ENCODE measurements at places on chromosomes 12 and 14.

GRCh38 chr12:132487311-132487741 lies 2.6 kb upstream of the FBRSL1 start:
- DNase-seq = no peak

GRCh38 chr12:53734425-53734824 lies 7.2 kb upstream of the CALCOCO1 start:
- DNase-seq = no peak

DNA sequence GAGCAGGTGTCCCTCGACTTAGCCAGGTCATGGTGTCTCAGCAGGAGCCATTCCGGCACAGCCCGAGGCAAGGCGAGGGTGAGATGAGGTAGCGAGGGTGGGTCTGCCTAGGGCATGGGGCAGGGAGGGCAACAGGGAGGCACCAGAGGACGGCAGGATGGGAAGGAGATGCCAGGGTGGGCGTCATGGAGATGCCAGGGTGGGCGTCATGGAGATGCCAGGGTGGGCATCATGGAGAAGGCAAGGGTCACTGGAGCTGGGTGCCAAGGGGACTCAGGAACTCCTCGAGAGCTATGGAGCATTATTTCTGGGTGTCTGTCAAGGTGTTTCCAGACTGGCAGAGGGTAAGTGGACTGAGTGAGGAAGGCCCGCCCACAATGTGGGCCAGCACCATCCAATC lies 7.4 kb downstream of the DEGS2 start:
- DNase-seq = no peak

DNA sequence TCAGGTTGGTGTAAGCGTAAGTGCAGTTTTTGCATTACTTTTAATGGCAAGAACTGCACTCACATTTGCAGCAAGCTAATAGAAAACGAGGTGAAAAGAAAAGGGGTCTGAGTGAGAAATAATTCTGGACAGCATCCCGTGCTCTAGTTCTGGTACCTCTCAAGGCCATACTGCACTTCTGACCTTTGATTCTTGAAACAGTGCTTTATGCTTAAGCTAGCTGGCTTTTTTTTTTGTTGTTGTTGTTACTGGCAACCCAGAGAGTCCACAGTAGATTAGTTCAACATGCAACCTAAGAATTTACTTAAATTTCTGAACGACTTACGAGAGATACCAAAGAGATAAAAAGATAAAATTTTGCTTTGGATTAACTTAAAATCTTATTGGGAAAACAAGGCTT lies 75.2 kb upstream of the PRKD1 start:
- DNase-seq = no peak

- DNase-seq = peak; percentile 88
These were observed 37.4 kb upstream of the PSMA6 start for GRCh38 chr14:35254736-35255135.
